SW480 (cell line): ENCODE measurements at places on chromosomes 12 and 14.

- no peak for DNase-seq
Observed at GRCh38 chr12:46435625-46436024, 63.1 kb upstream of the SLC38A2 start.

DNA sequence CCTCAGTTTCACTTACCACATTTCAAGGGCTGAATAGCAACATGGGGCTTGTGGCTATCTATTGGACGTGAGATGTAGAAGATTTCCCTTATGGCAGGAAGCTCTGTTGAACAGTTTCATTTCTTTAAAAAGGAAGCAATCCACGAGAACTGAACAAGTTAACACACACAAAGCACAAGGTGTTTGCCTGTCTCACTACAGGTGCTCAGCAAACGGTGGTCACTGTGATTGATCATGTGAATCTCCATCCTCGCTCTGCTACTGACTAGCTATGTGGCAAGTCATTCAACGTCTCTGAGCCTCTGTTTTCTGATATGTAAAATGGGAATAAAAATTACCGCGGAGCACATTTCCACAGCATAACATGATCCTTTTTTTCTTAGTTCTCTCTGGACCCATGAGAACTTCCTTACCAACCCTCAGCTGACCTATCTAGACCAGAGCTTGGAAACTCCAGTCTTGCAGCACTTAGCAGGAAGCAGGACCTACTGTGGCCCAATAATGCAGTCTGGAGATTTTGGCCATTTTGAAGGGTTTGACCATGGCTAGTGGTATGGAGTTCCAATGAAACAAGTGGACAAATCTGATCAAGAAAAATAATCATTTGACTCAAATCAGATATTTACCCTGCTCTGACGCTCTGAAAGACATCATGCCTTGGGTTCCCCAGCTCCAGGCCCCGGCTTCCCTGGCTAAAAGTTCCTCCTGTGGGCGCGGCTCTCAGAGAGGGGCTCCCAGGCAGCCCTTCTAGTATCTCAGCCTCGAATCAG lies 278.8 kb downstream of the ZFP36L1 start:
- no peak for DNase-seq

DNA sequence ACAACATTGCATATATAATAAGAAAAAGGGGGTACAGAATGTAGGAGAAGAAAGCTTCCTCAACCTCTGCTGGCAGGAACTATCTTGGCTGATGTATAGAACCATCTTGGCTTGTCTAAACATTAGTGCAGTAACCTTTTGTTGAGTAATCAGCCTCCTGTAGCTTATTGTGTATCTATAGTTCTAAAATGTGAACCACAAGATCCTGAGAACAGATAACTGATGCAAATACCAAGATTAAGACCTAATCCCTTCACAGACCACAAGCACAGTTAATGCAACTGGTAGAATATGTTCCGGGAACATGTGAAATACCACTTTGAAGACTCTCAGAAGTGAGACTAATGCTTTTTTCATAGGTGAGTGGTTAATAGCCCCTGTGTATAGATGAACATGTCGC lies 50.7 kb upstream of the KCNC2 start:
- no peak for DNase-seq

- no peak for DNase-seq
Observed at GRCh38 chr12:50626026-50626425, 121.2 kb downstream of the DIP2B start.

DNA sequence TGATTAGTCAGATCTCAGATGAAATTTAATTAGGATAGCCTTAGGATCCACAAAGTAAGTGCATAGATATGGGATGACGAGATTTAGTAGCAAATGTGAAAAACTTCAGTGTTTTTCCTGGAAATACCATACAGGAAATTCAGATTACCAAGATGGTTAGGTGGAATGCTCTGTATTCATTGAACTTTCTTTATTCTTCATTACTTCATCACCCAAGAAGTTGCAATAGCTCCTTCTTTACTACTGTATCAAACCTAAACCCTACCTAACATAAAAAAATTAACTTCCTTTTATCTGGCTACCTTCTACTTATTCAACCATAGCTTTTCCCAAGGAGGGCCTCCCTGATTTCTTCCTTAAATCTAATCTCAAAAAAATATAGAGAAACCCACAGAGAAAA lies 100.4 kb downstream of the TTC6 start:
- DNase-seq, result no peak

GRCh38 chr12:11728154-11728755 lies 78.8 kb downstream of the ETV6 start:
- no peak for DNase-seq

GRCh38 chr12:2680676-2681039 lies 114.1 kb upstream of the FKBP4 start:
- DNase-seq, result no peak
